NCI-H1694 (cell line): ENCODE measurements at places on chromosomes 7 and 10.

GRCh38 chr10:1278306-1278705 lies 222.1 kb downstream of the WDR37 start:
- DNase-seq: no peak

- DNase-seq: no peak
Observed at GRCh38 chr10:88081457-88082054, 218.1 kb downstream of the PTEN start.

DNA sequence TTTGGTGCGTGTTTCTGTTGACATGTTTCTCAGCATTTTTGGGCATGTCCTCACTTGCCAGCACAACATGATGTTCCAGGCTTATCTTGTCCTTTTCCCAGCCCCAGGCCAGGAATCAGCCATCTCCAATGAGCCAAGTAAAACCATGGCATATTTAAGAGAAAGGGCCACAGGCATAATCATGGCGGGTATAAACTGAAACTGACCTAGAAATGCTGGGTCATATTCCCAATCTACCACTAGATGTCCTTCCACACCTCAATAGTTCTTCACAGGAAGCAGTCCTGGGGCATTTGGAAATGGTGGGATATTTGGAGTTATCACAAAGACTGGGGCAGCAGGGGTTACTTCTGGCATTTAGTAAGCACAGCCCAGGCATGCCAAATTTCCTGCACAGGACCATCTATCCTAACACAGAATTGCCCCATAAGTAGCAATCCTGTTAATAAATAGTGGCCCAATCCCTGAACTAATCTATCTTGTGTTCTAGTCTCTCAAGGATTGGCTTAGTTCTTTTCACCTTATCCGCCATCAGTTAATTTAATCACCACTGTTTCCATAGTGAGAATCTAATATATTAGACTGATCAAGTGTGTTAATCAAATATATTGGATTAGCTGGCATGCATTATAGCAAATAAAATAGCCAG lies 101.6 kb downstream of the NPSR1 start:
- DNase-seq: peak; percentile 40

GRCh38 chr7:51446785-51447184 lies 130.2 kb upstream of the COBL start:
- no peak for DNase-seq

GRCh38 chr10:5999440-6000165 lies 22.3 kb upstream of the IL15RA start:
- no peak for DNase-seq

DNA sequence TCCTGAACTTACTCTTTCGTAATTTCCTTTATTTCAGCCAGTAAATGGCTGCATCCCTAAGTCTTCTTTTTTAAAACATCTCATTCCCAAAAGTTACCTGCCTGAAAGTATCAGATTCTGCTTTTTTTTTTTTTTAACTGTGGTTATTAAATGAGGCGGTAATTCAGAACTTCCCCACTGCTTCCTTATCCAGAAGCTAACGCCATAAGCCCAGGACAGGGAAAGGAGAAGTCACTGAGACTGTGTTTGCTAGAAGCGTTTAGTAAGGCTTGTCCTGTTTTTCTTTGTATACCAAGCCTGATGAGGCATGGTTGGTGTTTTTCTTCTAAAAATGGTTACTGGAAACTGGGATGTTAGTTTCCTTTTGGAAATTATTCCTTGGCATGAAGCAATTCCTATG lies 197.8 kb downstream of the CELF2 start:
- no peak for DNase-seq

DNA sequence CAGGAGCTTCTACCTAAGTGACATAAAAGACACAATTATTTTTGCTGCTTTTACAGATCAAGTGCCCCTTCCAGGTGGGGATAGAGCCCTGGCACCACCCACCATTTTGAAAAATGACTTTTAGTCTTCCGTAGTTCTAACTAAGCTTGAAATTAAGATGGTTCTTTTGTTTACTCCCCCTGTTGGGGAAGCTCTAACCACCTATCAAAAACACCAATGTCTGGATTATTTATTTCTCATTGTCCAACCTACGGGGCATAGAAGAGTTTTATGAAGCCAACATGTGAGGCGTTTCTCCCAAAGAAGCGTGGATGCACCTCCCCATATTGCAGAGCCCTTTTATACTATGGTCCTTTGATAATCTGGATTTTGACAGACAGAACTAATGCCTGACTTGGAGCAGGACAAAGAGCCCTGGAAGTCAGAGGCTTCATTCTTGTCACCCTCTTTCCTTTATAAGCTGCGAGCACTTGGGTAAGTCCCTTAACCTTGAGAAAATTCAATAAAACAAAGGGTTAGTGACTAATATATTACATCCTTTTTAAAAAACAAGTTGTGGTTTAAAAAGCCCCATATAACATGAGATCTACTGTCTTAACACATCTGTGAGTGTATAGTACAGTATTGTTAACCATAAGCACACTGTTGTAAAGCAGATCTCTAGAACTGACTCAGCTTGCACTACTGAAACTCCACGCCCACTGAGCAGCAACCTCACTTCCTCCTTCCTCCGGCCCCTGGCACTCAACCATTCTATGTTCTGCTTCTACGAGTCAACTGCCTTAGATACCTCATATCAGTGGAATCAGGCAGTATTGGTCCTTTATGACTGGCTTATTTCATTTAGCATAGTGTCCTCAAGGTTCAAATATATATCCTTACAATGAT lies 67.5 kb downstream of the ATXN7L1 start:
- no peak for DNase-seq

DNA sequence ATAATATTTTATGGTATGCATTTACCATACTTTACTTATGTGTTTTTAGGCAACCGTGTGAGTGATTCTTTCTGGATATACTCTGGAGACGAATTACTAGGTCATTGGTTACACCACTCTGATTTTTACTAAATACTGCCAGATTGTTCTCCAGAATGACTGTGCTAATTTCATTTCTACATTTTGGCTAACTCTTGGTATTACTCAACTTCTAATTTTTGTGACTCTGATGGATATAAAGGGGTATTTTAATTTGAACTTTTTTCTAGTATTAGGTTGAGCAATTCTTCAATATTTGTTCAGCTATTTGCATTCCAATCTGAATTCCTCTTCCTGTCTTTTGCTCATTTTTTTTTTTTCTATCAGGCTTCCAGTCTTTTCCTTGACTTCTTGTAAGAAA lies 223.6 kb downstream of the MDFIC start:
- no peak for DNase-seq
